ENCODE measurements at places on chromosomes 7 and 10.

- no peak for DNase-seq
Measured at GRCh38 chr10:86872757-86873156, 84.7 kb downstream of the MMRN2 start.

- DNase-seq: no peak
Measured at GRCh38 chr10:110346914-110347313, 42.2 kb upstream of the SMNDC1 start.

GRCh38 chr7:2688409-2689342 is 674 bp downstream of the AMZ1 start:
- peak; percentile 53 for DNase-seq

DNA sequence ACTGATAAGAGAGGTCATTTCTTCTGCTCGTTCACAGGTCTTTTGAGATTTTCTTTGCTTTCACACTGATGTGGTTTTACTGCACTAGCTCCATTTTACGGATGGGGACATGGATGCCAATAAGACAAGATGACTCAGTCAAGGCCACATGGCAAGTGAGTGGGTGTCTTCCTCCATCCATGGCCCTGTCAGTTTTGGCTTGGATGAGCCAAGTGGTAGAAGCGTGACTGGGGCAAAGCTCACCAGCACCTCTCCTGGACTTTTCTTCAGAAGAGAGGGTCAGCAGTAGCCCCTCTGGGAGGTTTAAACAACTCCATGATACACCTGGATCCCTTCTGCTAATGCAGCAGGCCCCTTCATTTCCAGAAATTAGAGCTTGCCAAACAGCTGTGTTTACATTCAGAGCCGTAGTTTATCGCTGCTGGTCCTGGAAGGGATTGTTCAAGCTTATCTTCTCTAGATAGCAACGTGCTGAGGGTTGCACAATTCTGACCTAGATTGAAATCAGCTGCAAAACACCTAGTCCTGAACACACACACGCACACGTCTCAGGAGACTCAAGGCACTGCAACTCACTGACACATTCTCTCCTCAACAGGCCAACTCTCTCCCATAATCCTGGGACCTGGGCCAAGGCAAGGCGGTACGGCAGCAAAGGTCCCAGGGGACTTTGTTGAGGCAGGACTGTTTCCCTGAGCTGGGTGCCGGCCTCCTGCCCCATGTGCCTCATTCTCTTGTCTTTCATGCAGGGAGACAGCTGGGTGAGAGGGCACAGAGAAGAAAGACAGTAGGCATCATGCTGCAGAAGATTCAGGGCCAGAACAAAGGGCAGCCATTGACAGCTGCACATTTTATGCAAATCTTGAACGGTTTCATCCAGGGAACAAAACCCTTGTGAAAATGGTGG is 14.2 kb upstream of the PDCD4 start:
- no peak for DNase-seq

GRCh38 chr7:142460402-142461117 is 202.7 kb upstream of the PRSS58 start:
- no peak for DNase-seq

- no peak for DNase-seq
Measured at GRCh38 chr7:44366986-44367385, 41.6 kb upstream of the CAMK2B start.

DNA sequence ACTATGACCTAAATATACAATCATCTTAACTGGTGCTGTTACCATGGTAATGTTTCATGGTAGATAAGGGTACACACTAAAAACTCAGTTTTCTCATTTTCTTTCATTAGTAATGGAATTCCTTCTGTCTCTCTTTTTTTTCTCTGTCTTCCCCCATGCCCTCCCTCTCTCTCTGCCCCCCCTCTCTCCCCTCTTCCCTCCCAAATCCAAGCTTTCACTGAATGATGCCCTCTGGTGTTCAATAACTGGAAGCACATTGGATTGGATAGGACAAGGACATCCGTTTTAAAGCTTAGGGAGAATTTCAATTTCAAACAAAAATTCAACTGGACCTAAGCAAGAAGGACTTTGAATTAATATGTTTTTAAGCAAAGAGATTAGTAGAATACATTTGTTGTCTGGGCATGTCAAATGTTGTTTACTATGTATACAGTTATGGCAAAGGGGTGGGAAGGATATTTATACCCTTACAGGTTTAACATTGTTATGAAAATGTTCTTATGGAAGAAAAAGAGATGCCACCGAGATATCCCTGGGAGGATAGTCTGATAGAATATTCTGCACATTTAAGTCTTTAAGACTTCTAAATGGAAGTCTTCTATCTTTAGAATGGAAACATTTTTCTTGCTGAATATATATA is 6.1 kb downstream of the CHRM2 start:
- DNase-seq: peak; percentile 16

DNA sequence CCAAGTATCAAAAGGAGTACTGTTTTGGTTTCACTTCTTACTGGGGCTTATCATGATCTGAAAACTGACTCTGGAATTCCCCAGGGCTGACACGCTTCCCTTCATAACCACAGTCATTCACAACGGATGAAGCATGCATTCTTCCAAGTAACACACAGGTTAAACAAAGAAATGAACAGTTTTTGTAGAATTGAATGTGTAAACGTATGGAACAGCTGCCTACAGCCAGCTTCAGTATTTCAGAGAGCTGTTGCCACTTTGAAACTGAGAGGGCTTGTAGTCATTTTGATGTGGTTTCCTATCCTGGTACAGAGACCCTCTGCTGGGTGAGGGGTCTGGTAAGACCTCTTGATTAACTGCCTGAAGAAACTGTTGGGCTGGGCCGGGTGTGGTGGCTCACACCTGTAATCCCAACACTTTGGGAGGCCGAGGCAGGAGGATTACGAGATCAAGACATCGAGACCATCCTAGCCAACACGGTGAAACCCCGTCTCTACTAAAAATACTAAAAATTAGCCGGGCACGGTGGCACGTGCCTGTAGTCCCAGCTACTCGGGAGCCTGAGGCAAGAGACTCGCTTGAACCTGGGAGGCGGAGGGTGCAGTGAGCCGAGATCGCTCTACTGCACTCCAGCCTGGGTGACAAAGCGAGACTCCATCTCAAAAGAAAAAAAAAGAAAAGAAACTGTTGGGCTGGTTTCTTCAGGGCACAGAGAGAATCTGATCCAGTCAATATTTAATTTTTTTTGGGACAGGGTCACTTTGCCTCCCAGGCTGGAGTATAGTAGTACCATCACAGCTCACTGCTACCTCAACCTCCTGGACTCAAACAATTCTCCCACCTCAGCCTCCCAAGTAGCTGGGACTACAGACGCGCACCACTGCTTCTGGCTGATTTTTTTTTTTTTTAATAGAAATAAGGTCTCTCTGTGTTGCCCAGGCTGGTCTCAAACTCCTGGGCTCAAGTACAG is 4.7 kb downstream of the NFE2L3 start:
- peak; percentile 96 for DNase-seq

- DNase-seq: no peak
Measured at GRCh38 chr10:126264102-126265018, 123.9 kb downstream of the ADAM12 start.

GRCh38 chr7:29372351-29373090 is 177.9 kb downstream of the CHN2 start:
- no peak for DNase-seq

DNA sequence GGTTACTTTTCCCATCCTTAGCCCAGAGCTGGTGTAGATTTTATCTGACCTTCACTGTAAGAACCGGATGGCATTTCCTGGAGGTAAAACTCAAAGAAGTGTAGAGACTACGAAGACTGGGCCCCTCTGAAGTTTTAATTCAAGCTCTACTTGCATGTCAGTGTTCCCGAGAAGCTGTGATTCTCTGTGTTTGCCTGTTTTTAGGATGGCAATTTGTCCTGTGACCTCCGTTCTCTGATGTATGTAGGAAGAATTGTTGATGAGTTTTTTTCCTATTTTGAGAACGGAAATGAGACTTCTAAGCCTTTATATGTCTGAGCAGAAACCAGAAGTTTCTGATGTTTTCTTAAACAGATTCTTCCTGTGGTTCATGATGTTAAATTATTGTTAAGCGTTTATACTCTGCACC is 94.1 kb downstream of the CDCA7L start:
- DNase-seq: no peak

GRCh38 chr7:47651355-47652317 is 69.7 kb upstream of the TNS3 start:
- DNase-seq: peak; percentile 83

GRCh38 chr10:68109331-68109730 is at the start of gene MYPN:
TSS of gene MYPN (plus strand) at chr10:68109488. CDS start at chr10:68121439, 11,951 bp downstream.
- no peak for DNase-seq

DNA sequence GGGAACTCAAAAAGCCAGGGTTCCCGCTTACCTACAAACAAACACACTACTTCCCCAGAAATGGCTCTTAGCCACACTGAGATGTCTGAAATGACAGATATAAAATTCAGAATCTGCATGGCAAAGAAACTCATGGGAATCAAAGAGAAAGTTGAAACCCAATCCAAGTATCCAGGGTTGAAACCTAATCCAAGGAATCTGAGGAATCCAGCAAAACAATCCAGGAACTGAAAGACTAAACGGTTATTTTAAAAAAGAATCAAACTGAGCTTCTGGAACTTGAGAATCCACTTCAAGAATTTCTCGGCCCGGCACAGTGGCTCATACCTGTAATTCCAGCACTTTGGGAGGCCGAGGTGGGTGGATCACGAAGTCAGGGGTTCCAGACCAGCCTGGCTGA is 568.8 kb downstream of the POM121L12 start:
- peak; percentile 60 for DNase-seq

- DNase-seq: no peak
Measured at GRCh38 chr10:47144525-47144924, 155.5 kb upstream of the GDF10 start.

- DNase-seq: peak; percentile 38
Measured at GRCh38 chr10:96089116-96089515, 41.0 kb upstream of the ZNF518A start.

- DNase-seq: peak; percentile 87
Measured at GRCh38 chr7:152588350-152588749, 87.6 kb downstream of the XRCC2 start.

- DNase-seq: peak; percentile 65
Measured at GRCh38 chr10:72065439-72066025, 22.8 kb downstream of the SPOCK2 start.

GRCh38 chr7:119665796-119666195 is 607.2 kb upstream of the KCND2 start:
- peak; percentile 29 for DNase-seq

DNA sequence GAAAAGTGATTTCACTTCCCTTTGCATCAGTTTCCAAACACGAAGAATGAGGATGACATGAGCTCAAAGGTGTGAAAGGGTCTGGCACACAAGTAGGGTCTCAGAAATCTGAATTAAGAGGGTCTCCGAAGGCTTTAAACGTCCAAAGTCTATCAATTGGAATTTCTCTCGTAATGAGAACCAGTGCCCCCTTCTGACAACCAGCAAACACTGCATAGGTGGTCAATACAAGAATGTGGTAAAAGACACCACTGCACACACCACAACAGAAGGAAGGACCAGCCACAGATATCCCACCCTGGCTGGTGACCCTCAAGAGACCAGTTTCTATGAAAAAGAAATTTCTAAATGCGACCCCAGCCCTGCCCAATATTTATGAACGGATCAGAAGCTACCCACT is 78.1 kb downstream of the CALN1 start:
- no peak for DNase-seq

DNA sequence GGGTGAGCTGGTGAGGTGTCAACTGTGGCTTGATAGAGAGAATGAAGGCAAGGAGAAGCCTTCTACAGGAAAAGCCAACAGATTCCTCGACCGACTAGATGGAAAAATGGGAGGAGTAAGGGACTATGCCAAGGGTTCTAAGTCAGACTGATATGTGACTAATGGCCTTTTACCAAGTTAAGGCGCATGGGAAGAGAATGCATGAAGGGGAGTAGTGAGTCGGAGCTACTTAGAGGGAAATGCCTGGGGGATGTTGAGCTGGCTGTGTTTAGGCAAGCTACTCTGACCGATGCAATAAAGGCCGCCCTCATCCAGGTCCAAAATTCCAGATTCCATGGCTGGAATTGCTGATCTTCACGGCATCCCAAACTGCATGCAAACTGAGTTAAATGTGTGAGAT is 48.2 kb downstream of the APBB1IP start:
- DNase-seq: peak; percentile 97

DNA sequence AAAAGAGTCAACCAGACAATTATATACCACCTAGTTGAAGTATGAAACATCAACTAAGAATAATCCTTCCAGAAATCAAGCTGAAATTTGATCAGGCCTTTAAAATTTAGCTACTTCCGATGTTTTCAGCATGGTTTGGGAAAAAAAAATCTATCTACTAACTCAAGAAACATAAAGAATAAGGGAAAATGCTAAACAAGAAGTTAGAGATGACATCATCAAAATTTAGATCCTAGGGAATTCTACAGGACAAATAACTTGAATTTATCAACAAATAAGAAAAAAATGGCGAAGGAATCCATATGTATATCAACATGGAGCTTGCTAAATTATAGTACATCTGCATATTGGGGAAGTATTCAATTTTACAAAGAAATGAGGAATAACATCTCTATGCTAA is 36.3 kb downstream of the HYAL4 start:
- DNase-seq: no peak

GRCh38 chr7:131219312-131220041 is 108.2 kb upstream of the MKLN1 start:
- DNase-seq: no peak

GRCh38 chr7:98788966-98789365 is 80.8 kb downstream of the TMEM130 start:
- no peak for DNase-seq

DNA sequence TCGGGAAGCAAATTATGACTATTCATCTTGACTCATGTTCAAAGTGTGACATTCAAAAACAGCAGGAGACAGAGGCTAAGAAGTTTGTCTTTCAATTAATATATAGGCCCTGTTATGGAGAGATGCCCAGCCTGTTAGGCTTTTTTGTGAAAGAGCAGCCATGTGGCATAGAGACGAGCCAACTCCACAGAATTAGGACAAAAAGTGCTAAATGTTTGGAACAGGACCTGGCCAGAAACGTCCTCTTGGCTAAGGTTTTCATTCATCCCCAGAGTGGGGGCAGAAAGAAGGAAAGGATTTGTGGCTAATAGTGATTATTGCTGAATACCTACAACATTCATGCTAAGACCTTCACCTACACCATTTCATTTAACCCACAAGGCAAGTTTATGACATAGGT is 324.7 kb upstream of the NPVF start:
- no peak for DNase-seq

DNA sequence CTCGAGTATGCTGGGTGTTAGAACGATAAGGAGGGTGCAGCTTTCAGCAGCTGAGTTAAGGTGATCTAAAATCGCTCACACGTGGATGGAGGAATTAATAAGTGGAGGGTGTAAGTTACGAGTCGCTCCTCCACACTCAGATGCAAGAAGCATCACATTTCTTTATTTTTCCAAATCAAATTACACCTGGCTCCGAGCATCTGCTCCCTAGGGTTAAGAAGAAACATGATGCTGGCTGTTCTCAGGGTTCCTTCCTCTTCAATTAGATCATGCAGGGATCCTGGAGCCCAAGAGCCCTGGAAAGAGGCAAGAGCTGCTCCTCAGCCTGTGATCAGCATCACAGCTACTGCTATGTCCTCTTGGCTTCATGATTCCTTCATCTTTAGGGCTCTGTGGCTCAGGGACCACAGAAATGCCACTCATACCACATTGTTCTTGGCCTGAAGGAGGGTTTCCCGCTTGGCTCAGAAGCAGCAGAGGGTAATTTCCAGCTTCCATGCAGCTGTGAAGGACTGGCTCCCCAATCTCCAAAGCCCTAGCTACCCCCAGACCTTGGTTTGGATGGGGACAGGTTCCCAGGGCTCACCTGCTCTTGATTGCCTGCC is 235.9 kb upstream of the ZNF32 start:
- DNase-seq: no peak

Measured in kidney tubule cell (primary cell).